T-helper 9 cell (primary cell): ENCODE measurements at places on chromosomes 7 and 10.

GRCh38 chr7:115368998-115369397 is 447.1 kb downstream of the MDFIC start:
- DNase-seq: no peak

DNA sequence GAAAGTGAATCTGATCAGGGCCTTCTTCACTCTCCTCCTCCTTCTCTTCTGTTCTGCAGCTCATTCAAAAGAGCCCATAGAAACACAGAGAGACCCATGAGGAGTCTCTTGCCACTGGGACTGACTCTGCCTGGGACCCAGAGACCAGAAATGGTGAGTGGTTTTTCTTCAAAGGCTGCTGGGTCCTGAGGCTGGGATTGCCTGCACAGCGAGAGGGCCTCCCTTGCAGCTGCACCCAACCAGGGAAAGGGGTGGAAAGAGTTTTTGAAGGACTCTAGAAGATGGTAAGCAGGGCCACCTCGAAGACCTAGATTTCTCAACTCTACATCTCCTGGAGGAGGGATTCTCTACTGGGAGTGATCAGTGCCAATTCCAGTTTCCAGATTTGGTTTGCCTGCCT is 15.5 kb upstream of the HOXA13 start:
- no peak for DNase-seq

DNA sequence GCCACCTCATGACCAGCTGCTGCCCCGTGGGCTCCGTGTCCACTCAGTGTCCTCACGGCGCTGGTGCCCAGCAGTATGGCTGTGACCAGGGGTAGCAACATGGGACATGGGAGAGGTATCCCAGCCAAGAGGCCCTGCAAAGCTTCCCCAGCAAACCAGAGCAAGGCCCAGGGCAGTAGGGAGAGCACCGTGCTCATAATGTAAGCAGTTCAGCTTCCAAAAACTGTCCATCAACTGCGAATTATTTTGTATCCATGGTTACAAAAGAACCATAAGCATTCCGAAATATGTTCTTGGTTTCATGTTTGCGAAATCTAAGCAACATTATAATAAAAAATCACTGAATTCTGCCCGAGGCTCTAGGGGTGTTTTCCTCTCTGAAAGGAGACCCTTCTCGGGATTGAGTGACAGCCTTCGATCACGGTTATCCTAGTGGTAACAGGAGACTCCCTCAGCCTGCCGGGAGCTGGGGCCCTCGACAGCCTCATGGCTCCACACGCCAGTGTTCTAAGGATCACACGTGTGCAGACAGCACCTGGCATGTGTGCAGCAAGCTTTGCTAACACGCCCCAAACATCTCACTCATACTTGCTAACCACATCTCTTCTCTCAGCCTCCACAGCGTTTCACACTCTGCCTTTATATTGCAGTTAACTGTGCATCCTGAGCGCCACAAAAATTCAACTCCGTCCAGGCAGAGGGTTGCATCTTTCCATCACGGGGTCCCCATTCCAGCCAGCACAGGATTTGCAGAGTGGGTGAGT is 117.6 kb downstream of the DIP2C start:
- no peak for DNase-seq

- DNase-seq: no peak
Measured at GRCh38 chr7:106327538-106328481, 43.0 kb upstream of the NAMPT start.

DNA sequence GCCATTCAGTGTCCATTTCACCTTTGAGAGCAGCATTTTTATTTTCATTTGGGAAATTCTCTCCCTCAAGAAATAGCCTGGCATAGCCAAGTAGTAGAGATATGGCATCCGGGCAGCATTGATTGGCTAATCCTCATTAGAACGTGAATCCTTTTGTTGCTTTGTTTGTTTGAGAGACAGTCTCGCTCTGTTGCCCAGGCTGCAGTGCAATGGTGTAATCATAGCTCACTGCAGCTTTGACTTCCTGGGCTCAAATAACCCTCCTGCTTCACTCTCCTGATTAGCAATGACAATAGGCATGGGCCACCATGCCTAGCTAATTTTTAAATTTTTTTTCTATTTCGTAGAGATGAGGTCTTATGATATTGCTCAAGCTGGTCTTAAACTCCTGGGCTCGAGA is 1174.9 kb upstream of the AUTS2 start:
- DNase-seq: no peak
